Prostate gland (tissue), 2 donors: ENCODE measurements at places on chromosomes 3 and 15.

GRCh38 chr3:82676356-82677026, 915.0 kb upstream of the GBE1 start:
- H3K4me1 ChIP-seq = no peaks in the 10 kb centered on the region
- no peak overlapping the region for H3K27ac ChIP-seq
- no peak for DNase-seq
- no peaks in the 10 kb centered on the region for H3K36me3 ChIP-seq
- no peaks in the 10 kb centered on the region for H3K27me3 ChIP-seq

GRCh38 chr15:29676961-29677402, 145.3 kb downstream of the TJP1 start:
- no peak overlapping the region for H3K27ac ChIP-seq
- H3K27me3 ChIP-seq = no peaks in the 10 kb centered on the region
- DNase-seq = no peak

DNA sequence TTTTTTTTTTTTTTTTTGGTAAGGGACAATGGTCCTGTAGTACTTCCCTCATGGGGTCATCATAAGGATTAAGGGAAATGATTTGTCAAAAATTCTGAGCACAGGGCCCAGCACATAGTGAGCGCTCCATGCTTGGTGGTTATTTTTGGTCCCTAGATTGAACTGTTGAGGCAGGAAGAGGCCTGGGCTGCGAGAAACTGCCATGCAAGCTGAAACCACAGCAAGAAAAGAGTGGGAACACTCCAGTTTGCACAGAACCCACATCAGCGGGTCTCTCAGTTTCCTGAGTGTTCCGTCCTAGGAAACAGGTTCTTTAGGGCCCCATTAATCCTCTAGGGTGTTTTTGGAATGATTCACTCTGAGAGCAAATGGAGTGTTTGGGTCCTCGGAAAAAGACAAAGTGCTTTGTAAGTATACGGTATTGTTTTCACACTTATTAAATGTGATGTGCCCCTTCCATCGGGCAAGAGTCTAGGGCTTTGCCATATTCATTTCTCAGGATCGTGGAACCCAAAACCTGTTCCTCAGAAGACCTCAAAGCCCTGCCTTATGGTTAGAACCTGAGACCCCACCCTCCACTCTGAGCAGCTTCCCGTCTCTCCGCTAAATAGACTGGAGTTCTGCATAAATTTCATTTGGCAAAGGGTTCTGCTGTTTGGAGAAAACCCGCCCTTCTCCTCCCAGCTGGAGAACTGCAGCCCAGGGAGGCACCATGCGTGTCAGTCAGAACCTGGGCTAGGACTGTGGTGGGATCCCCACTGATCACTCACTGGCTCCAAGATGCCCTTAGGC, 60.4 kb downstream of the SPSB4 start:
- H3K27ac ChIP-seq = no peak overlapping the region
- no peaks in the 10 kb centered on the region for H3K4me1 ChIP-seq
- DNase-seq = no peak
- no peak overlapping the region for H3K4me3 ChIP-seq

DNA sequence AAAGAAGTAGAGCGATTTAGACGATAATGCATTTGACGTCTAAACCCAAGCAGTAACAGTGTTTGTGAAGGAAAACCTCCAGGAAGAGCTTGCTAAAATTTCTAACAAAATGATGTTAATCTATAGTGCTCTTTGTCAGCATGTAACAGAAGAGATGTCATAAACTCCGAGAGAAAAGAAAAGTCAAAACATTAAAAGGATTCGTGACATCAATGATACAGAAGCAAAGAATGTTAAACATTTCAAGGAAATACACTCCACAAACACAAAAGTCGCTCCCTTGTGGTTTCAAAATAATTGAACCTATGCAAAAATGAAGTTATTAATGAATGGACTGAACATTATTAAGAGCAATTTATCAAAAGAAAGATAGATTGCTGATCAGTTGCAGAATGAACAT, 27.9 kb downstream of the AADAC start:
- no peak overlapping the region for H3K27ac ChIP-seq
- no peaks in the 10 kb centered on the region for H3K27me3 ChIP-seq
- H3K4me1 ChIP-seq = no peaks in the 10 kb centered on the region

DNA sequence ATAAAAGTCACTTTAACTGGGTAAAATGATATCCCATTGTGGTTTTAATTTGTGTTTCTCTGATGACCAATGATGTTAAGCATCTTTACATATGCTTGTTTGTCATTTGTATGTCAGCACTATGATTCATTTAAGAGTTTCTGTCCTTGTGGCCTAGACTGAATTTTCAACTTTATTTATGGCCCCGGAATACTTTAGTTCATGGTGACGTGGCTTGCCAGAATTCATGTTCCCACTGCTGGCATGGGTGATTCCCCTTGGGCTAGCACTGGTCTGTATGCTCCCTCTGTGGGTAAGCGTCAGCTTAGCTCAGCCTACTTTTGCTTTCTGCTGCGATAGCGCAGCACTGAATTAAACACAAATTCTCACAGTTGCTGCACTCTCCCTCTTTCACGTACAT, 436.3 kb upstream of the SGO1 start:
- no peaks in the 10 kb centered on the region for H3K27me3 ChIP-seq
- H3K4me1 ChIP-seq = no peaks in the 10 kb centered on the region
- no peak overlapping the region for H3K4me3 ChIP-seq
- no peaks in the 10 kb centered on the region for H3K36me3 ChIP-seq
- no peak overlapping the region for H3K27ac ChIP-seq

- H3K36me3 ChIP-seq = no peaks in the 10 kb centered on the region
- H3K4me3 ChIP-seq = no peak overlapping the region
- no peak for DNase-seq
- H3K27me3 ChIP-seq = no peaks in the 10 kb centered on the region
- no peak overlapping the region for H3K27ac ChIP-seq
Observed at GRCh38 chr3:134155446-134155845, 95.2 kb downstream of the RYK start.

GRCh38 chr3:33889394-33890039, 91.1 kb downstream of the PDCD6IP start:
- DNase-seq = no peak
- no peak overlapping the region for H3K4me3 ChIP-seq
- H3K27me3 ChIP-seq = no peaks in the 10 kb centered on the region
- no peaks in the 10 kb centered on the region for H3K36me3 ChIP-seq
- H3K27ac ChIP-seq = no peak overlapping the region
- no peaks in the 10 kb centered on the region for H3K4me1 ChIP-seq

- no peaks in the 10 kb centered on the region for H3K27me3 ChIP-seq
- DNase-seq = no peak
- H3K4me3 ChIP-seq = no peak overlapping the region
- no peaks in the 10 kb centered on the region for H3K36me3 ChIP-seq
Observed at GRCh38 chr3:150000641-150001040, 29.9 kb upstream of the PFN2 start.

- no peak for DNase-seq
- H3K4me1 ChIP-seq = no peaks in the 10 kb centered on the region
- no peak overlapping the region for H3K4me3 ChIP-seq
- no peaks in the 10 kb centered on the region for H3K27me3 ChIP-seq
- H3K36me3 ChIP-seq = no peaks in the 10 kb centered on the region
Observed at GRCh38 chr3:108951820-108952501, 1.7 kb downstream of the GUCA1C start.

DNA sequence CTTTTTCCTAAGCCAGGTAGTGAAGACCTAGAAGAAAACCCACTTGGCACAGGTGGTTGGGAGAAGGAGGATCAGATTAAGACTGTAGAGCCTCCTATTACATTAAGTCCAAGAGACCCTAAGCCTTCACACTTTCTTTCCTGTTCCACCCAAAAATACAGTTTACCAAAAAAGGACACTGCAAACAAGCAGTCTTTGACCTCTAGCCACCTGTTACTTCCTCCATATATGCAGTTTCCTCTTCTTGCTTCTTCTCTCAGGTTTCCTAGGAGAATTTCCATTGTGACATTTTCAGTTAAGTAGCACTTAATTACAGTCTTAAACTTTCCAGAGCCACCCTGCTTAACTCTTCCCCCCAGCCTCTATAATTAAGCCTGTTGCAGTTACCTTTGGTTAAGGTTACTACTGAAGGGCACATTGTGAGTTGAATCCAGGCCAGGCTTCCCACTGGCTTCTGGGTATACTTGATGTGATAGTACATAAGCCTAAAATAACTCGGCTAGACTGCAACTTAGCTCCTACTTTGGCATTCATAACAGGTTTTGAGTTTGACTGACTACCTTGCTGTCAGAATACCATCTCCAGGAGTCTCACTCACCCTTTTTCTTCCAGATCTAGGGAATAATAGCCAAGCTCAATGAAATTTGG, 114.2 kb upstream of the UMPS start:
- no peak for DNase-seq
- no peaks in the 10 kb centered on the region for H3K36me3 ChIP-seq
- no peak overlapping the region for H3K27ac ChIP-seq
- H3K4me3 ChIP-seq = no peak overlapping the region
- no peaks in the 10 kb centered on the region for H3K4me1 ChIP-seq

- no peak overlapping the region for H3K27ac ChIP-seq
- peaks cover 3% of the 10 kb centered on the region for H3K4me1 ChIP-seq
- no peak overlapping the region for H3K4me3 ChIP-seq
- no peaks in the 10 kb centered on the region for H3K36me3 ChIP-seq
Observed at GRCh38 chr3:62370858-62371719, 2.3 kb downstream of the FEZF2 start.

DNA sequence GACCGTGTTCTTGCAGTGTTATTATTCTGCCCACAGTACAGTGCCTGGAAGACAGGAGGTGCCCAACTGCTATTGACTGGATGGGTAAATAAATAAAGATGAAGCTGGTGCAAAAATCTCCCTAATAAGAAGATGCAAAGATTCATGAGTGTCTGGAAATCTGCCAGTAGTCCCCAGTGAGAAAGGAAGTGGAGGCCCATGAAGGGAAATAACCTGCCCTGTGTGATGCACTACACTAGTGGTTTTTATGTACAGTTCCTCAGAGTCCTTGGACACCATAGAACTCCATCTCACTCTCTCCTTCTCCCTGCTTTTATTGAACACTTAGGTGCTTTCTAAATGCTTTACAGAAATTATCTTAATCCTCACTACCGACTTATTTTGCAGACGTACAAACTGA, 8.3 kb upstream of the SUCLG2 start:
- no peak overlapping the region for H3K4me3 ChIP-seq
- H3K27me3 ChIP-seq = no peaks in the 10 kb centered on the region
- no peak overlapping the region for H3K27ac ChIP-seq

DNA sequence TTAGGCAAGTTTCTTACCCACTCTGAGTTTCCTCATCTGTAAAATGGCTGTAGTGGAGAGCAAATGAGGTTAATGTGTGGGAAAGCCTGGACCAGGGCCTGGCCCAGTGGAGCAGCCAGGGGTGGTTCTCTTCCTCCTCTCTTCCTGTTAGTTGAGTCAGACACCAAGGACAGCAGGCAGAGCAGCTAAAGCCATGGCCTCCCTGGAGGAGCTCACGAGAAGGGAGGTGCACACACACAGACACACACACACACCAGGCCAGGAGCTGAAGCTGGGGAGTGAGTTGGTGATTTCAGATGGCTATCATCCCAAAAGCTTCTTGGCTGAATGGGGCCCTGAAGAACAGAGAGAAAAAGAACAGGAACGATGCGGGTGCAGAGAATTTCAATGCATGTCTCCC, 33.2 kb upstream of the TSPAN3 start:
- no peak for DNase-seq
- no peaks in the 10 kb centered on the region for H3K4me1 ChIP-seq
- H3K36me3 ChIP-seq = no peaks in the 10 kb centered on the region

DNA sequence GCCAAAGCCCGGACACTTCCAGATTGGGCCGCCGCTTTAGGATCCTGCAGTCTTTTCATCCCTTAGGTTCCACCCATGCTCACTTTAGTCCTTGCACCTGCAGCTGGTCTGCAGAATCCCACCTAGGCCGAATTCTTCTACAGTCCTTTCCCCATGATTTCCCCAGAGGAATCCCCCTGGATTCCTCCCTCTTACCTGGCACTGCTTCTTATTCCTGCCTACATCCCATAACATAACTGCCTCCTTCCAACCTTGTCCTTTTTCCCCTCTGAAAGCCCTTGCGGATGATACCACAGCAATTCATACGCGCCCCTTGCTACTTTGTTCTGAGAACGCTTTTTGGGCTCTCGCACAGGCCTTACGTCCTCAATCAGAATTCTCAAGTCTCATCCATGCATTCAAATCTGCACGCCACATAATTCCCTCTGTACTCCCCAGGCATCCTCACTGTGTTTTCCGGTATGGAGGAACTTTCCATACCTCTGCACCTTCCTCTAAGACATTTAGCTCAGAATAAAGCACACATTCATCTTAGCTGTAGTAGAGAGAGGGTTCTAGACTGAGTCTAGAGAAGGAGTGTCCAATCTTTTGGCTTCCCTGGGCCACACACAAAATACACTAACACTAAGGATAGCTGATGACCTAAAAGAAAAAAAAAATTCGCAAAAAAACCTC, 619 bp downstream of the EIF2AK4 start:
- H3K27me3 ChIP-seq = no peaks in the 10 kb centered on the region
- peak overlapping the region; percentile 82 for H3K27ac ChIP-seq
- H3K4me3 ChIP-seq = peak overlapping the region; percentile 72
- H3K4me1 ChIP-seq = peaks cover 6% of the 10 kb centered on the region
- no peak for DNase-seq
- H3K36me3 ChIP-seq = no peaks in the 10 kb centered on the region

DNA sequence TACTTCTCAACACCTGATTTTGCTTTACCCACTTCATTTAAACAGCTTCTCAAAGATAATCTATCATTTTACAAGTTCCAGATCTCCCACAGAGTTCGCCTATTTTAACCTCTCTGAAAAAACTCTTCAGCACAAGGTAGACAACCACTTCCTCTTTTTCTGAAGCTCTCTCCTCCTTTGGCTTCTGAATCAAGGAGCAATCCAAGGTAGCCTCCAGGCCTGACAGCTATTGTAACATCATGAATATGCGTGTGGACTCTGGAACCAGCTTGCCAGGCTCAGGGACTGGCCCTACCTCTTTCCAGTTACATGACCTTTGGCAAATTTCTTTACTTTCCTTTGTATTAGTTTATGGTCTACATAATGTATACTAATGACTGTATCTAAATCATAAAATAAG, 405.9 kb upstream of the ZNF385D start:
- no peaks in the 10 kb centered on the region for H3K27me3 ChIP-seq
- peaks cover 3% of the 10 kb centered on the region for H3K4me1 ChIP-seq
- no peaks in the 10 kb centered on the region for H3K36me3 ChIP-seq
- DNase-seq = peak; percentile 22
- no peak overlapping the region for H3K27ac ChIP-seq

DNA sequence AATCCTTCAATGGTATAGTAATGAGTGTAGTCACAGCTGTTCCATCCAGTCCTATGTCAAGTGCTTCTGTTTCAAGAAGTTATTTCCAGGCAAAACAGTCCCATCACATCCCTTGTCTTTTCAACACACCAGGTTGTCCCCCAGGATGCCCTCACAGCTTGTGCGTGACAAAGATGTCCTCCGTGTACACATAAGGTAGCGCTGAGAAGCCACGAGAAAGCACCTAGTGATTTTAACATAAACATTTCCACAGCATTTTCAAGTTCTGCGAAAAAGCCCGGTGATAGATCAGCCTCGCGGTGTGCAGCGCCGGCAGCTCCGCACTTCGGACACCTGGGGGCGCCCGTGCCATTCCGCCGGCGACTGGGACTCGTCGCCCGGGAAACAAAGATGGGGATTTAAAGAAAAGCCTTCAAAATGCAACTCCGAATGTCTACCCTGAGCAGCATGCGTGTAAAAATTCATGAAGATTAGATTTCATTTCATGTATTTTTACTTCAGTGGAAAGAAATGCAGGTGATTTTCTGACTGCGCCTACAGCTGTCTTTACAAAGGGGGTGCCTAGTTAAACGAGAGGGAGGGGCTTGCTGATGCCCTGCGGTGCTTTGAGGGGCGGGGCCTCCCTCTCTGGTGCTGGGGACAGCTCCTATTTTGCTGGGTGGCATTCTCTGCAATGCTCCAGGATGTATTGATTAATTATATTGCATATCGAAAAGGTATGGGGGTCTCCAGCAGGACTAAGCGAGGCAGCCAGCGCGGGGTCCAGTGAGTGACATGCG, 49.9 kb downstream of the KY start:
- H3K4me1 ChIP-seq = no peaks in the 10 kb centered on the region
- H3K36me3 ChIP-seq = no peaks in the 10 kb centered on the region
- H3K4me3 ChIP-seq = no peak overlapping the region
